ENCODE measurements at places on chromosomes 1 and 21.
A peak's percentile ranks its signal among the peaks of the same experiment; 100 is the strongest.

- no peak overlapping the region for H3K4me3 ChIP-seq
- H3K4me1 ChIP-seq = no peaks in the 10 kb centered on the region
- H3K36me3 ChIP-seq = no peaks in the 10 kb centered on the region
- no peak overlapping the region for H3K27ac ChIP-seq
- DNase-seq = no peak
- no peaks in the 10 kb centered on the region for H3K27me3 ChIP-seq
These were observed 9.9 kb upstream of the QSOX1 start for GRCh38 chr1:180144659-180145357.

GRCh38 chr1:111814305-111814628 is 58.6 kb downstream of the DDX20 start:
- no peak overlapping the region for H3K4me3 ChIP-seq
- H3K27ac ChIP-seq = no peak overlapping the region
- H3K4me1 ChIP-seq = no peaks in the 10 kb centered on the region
- no peak for DNase-seq

DNA sequence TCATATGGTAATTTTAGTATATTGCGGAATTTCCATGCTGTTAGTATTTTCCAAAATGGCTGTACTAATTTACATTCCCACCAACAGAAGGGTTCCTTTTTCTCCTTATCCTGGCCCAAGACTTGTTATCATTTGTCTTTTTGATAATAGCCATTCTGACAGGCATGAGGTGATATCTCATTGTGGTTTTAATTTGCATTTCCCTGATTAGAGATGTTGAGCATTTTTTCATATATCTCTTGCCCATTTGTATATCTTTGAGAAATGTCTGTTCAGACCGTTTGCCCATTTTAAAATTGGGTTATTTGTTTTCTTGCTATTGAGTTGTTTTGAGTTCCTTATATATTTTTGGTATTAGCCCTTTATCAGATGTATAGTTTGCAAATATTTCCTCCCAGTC is 14.0 kb downstream of the CAPZA1 start:
- DNase-seq = no peak
- H3K27ac ChIP-seq = no peak overlapping the region
- peaks cover 75% of the 10 kb centered on the region for H3K4me1 ChIP-seq
- no peaks in the 10 kb centered on the region for H3K27me3 ChIP-seq
- H3K36me3 ChIP-seq = no peaks in the 10 kb centered on the region
- no peak overlapping the region for H3K4me3 ChIP-seq

DNA sequence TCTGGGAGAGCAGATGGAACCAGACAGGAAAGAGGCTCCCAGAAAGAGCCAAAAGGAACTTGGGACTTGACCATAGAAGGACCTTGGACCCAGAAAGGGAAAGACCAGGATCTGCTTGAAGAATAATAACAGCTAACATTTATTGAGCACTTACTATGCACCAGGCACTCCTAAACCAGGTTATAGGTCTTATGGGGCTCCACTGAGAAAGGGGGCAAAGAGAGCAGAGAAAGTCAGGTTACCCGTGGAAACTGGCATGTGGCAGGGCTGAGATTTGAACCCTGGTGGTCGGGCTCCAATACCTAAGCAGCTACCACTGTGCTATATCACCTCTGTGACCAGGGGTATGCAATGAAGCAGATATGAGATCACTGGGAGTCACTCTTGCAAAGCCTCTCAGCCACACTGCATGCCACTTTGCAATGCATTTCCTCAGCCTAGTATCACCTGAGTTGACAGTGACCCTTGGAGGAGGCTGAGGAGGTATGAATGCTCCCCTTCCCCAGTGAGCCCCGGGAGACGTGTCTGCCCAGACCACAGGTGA is 37.8 kb downstream of the HSPG2 start:
- no peaks in the 10 kb centered on the region for H3K4me1 ChIP-seq
- H3K36me3 ChIP-seq = peaks cover 21% of the 10 kb centered on the region
- H3K27me3 ChIP-seq = no peaks in the 10 kb centered on the region
- no peak overlapping the region for H3K4me3 ChIP-seq
- H3K27ac ChIP-seq = peak overlapping the region; percentile 90
- DNase-seq = no peak

- H3K27me3 ChIP-seq = no peaks in the 10 kb centered on the region
- no peak overlapping the region for H3K27ac ChIP-seq
- DNase-seq = no peak
- no peaks in the 10 kb centered on the region for H3K4me1 ChIP-seq
- H3K36me3 ChIP-seq = no peaks in the 10 kb centered on the region
These were observed 277.0 kb downstream of the MRPL39 start for GRCh38 chr21:25330266-25330665.

DNA sequence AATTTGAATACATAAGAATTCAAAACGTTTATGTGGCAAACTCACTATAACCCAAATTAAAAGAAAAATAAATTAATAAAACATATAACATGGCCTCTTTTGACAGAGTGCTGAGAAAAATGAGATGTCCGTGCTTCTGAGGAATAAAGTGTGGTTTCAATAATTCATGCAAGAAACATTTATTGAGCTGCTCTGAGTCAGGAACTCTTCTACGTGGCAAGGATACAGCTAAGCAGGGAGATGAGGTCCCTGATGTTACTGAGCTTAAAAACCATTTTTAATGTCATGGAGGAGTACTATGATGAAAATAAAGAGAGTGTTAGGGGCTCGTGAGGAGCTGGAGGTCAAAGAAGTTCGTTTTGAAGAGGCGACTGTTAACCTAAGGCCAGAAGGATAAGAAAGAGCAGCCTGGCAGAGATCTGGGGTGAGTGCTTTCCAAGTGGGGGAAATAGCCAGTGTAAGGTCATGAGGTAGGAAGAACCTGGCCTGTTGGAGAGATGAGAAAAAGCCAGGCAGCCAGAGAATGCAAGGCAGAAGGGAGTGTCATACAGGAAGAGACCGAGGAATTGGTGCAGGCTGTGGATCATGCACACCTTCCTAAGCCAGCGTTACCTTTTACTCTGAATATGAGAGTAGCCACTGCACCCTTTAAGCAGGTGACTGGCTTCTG is 182.2 kb upstream of the DUSP10 start:
- no peak overlapping the region for H3K4me3 ChIP-seq
- H3K4me1 ChIP-seq = no peaks in the 10 kb centered on the region
- H3K27me3 ChIP-seq = no peaks in the 10 kb centered on the region
- H3K36me3 ChIP-seq = no peaks in the 10 kb centered on the region

DNA sequence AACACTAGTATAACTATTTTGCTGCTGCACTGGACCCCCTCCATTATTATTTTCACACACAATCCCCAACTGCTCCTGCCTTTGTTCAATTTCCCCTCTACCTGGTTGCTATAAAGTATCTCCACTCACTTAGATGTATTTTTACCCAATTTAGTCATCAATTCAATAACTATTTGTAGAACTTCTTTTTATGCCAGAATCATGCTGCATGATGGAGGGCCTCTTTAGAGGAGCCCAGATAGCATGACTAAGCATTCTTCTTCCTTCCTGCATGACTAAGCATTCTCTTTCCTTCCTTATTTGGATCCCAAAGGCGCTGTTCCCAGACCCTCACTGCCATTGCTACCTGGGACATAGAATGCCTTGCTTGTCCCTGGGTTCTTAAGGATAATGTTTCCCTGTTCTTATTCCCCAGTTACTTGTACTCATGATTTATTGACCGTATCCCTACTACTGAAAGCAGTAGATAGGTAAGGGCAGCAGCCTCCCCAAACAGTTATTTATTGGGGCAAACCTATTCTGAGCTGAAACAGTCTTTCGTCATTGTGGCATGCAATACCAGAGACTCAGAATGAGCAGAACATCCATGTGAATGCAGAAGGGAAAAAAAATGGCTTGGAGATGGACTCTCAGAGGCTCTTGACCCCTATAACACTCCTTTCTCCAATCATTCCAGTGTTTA is 89.3 kb upstream of the AKT3 start:
- no peak overlapping the region for H3K4me3 ChIP-seq
- no peaks in the 10 kb centered on the region for H3K4me1 ChIP-seq
- H3K36me3 ChIP-seq = no peaks in the 10 kb centered on the region
- no peak overlapping the region for H3K27ac ChIP-seq
- H3K27me3 ChIP-seq = no peaks in the 10 kb centered on the region

All from sigmoid colon (tissue), 7 donors.